Aorta (tissue), 5 donors: ENCODE measurements at places on chromosomes 5 and 9. TPM values are rescaled to one million over a fixed set of nuclear protein-coding genes. Genes with fewer than 3 reads are reported as not detected.

The TOR4A gene
- polyA plus RNA-seq, result 2.6 TPM

The SLC34A1 gene
- polyA plus RNA-seq, result not detected

The DBH gene
- polyA plus RNA-seq, result not detected

DNA sequence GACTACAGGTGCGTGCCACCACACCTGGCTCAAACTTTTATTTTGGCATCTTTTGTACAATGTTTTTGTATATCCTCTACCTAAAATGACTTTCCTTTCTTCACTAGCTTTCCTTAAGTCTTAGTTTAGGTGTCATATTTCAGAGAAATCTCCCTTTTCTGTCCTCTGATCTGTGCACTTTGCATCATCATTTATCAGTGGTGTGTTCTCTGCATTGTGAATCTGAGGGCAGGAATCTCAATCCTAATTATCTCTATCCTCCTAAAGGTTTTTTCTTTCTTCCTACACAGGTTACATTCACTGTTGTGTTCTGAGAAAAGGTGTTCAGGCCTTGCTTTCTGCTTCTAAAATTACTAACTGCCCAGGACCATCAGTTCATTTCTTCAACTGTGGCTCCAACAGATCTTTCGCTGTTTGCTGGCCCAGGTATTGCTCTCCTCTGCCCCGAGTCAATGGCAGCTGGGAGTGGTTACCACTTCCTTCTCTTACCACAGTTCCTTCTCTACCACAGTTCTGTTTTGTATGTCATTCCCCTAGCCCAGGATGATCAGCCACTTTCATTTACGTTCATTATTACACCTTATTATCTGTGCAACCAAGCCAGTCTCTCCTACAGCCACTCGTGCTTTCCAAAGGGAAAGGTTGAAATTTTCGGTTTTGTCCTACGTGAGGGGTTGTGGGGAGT is 14.0 kb downstream of the TGFBR1 start:
- DNase-seq, result no peak

GRCh38 chr5:68196876-68197275 is 18.7 kb upstream of the PIK3R1 start:
- no peak for DNase-seq
